Stimulated activated CD8-positive, alpha-beta memory T cell treated with anti-CD3 and anti-CD28 coated beads, Interleukin-4, amount 100 ng/mL, for 1 hour (primary cell): ENCODE measurements at places on chromosomes 2 and 18.

GRCh38 chr2:232667989-232668583 is 29.0 kb upstream of the GIGYF2 start:
- no peak for DNase-seq

- DNase-seq, result no peak
These were observed 44.0 kb upstream of the RPL31 start for GRCh38 chr2:100957996-100958653.

GRCh38 chr2:26290001-26290400 is 45.3 kb downstream of the HADHB start:
- DNase-seq, result no peak

GRCh38 chr2:175793648-175794047 is 208.4 kb downstream of the LNPK start:
- DNase-seq, result no peak

DNA sequence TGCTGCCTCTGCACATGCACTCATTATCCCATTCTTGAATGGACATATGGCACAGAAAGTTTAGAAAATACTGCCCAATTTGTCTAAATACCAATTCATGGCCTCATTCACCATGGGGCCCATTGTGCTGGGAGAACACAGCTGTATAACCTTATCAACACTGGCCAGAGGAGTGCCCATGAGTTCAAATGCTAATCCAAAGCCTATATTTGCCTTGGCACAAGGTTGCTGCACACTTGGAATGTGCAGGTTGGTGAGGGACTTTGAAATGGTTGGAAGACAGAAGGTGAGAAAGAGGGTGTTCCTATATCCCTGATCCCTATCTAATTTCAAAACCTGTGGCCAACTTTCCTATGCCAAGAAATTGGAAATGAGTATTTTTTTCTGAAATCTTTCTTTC is 693.9 kb upstream of the ID2 start:
- DNase-seq, result no peak

DNA sequence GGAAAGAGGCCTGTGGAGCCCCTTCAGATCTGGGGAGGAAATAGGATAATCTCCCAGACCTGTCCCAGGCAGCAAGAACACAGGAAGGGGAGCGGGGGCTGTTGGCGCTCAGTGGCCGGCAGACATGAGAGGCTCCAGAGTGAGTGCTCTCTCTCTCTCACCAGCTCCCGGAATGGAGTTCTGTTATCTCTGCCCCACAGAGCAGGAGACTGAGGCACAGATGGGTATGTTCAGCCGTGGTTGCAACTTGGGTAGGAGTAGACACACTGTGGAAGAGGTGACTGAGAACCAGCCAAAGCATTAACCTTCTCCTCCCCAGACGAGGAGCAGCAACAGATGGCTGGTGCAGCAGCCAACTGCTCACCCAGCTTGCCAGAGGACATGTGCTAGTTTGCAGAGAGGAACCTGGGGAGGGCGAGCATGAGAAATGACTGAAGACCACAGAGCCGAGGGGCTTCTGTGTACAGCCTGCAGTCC is 82.0 kb downstream of the NRP2 start:
- no peak for DNase-seq

DNA sequence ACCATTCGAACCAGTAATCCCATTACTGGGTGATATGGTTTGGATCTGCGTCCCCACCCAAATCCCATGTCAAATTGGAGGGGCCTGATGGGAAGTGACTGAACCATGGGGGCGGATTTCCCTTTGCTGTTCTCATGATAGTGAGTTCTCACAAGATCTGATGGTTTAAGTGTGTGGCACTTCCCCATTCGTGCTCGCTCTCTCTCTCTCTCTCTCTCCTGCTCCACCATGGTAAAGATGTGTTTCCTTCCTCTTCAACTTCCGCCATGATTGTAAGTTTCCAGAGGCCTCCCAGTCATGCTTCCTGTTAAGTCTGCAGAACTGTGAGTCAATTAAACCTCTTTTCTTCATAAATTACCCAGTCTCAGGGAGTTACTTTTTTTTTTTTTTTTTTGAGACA is 62.6 kb downstream of the NBAS start:
- DNase-seq, result no peak

DNA sequence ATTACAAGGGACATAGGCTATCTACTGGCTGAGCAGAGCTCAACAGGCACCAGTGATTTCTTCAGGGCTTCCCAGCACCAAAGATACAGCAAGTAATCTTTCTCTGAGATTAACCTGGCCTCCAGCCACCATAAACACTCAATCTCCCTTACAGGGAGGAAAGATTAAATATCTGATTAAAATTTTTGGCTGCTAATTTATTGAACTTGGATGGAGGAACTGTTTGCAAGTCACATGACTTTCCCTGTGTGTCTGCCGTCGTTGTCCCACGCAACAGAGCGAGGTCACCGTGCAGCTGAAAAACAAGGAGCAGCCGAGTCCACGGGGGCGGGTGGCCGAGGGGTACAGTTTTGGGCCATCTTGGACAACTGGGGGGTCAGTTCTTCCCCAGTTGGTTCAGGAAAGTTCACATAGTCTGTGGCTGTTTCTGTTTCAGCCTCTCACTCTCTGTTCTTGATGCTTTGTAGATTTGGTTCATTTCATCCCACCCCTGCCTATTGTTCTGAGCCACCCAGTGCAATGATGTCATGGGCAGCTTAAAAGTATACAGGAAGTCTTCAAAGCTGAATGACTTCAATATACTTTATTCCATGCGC is 186.8 kb upstream of the CTAGE1 start:
- no peak for DNase-seq

- DNase-seq, result no peak
These were observed 34.9 kb downstream of the TEX44 start for GRCh38 chr2:231627384-231628120.

DNA sequence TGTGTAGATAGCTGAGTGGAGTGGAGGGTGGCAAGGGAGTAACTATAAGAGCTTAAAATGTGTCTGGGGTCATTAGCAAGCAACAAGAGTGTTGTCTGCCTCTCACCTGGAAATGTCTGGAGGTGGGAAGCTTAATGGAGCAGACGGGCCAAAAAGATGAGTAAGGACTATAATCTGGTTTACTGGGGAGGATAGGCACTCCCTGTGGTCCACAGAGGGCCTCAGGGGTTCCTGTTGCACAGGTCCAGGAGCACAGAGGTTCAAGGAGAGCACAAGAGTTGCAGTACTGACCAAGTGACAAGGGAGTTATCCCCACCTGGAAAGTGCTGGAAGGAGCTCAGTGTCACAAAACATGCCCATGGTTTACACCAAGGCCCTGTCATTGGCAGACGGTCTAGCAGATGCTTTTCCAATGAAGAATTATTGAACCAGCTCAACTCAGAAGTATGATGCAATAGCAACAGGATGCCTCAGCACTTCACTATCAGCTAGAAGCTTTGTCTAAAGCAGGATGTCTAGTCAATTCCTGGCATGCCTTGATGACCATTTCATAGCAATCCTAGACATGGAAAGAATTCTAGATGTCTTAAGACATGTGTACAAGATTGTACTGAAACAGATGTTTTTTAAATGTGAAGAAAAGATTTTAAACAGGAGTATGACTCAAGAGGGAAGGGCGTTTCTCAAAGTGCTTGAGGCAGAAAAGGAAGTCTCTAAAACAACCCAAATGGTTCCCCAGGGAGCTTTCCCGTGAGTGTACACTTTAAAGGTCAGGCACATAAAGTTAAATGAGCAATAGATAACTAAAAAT is 62.9 kb upstream of the SERPINE2 start:
- no peak for DNase-seq
